ENCODE measurements at places on chromosomes 11 and 22. TPM values are rescaled to one million over a fixed set of nuclear protein-coding genes. Genes with fewer than 3 reads are reported as not detected.

GRCh38 chr11:78403781-78404180 lies 13.8 kb downstream of the GAB2 start:
- no peak for DNase-seq

GRCh38 chr11:37914859-37915258 lies 1316.8 kb upstream of the RAG2 start:
- DNase-seq = no peak

The SCO2 gene
- 7.1 TPM for total RNA-seq

GRCh38 chr22:17436981-17437412 lies 67.7 kb downstream of the CECR2 start:
- no peak for DNase-seq

DNA sequence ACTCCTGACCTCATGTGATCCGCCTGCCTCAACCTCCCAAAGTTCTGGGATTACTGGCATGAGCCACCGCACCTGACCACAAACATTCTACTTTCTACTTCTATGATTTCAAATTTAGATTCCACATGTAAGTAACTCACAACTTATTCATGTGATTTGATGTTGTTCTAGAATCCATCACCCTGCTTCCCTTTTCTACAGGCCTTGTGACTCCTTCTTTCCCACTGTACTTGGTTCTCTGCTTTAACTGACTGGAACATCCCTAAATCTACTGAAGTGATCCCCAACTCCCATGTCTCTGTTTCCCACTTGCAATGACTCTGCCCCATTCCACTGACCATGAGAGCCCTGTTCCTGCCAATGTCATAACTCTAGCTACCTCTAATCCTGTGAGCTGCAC lies 25.7 kb upstream of the MRPL17 start:
- DNase-seq = no peak

DNA sequence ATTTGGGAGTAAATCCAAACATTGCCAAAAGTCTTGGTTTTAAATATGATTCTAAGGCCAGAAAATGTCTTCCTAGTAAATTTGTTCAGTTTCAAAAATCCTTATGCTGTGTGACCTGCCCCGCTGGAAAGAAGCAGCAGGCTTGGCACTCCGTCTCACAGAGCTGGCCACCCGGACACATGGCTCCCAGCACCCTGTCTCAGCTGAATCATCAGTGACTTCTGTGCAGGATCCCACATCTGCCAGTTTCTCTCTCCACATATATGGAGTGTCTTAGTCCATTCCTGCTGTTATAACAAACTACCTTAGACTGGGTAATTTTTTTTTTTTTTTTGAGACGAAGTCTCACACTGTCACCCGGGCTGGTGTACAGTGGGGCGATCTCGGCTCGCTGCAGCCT lies 356.7 kb downstream of the TBC1D22A start:
- no peak for DNase-seq

DNA sequence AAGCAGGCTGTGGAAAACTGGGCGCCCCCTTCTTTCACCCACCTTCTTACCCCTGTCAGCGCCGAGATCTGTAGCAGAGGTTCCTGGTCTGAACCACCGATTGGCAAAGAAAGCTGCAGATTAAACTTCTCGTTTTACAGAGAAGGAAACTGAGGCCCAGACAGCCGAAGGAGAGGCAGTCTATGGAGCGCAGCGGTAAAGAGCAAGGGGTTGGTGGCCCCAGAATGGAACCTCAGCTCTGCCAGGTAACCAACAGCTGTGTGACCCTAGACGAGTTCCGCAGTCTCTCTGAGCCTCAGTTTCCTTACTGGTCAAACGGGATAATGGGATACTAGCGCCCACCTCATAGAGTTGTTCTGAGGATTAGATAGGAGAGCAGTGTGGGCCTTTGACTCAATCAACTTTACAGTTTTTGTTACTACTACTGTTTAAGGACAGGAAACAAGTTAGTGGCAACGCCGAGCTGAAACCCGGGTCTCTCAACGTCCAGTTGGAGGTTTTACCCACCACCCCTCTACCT lies 3.1 kb upstream of the WT1 start:
- DNase-seq = no peak

- no peak for DNase-seq
These were observed 214.3 kb downstream of the NXPE2 start for GRCh38 chr11:114892381-114893197.

The OR4D5 gene
- total RNA-seq = not detected

GRCh38 chr22:29049655-29050263 lies 11.9 kb downstream of the C22orf31 start:
- DNase-seq = no peak

DNA sequence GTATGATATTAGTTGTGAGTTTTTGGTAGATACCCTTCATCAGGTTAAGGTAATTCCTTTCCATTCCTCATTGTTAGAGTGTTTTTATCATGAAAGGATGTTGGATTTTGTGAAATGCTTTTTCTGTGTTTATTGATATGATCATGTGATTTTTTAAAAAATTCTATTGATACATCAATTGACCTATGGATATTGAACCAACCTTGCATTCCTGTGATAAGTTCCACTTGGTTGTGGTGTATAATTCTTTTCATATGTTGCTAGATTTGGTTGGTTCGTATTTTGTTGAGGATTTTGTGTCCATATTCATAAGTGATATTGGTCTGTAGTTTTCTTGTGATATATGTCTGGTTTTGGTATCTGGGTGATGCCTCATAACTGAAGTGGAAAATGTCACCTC lies 6.7 kb downstream of the ANKRD13D start:
- no peak for DNase-seq

DNA sequence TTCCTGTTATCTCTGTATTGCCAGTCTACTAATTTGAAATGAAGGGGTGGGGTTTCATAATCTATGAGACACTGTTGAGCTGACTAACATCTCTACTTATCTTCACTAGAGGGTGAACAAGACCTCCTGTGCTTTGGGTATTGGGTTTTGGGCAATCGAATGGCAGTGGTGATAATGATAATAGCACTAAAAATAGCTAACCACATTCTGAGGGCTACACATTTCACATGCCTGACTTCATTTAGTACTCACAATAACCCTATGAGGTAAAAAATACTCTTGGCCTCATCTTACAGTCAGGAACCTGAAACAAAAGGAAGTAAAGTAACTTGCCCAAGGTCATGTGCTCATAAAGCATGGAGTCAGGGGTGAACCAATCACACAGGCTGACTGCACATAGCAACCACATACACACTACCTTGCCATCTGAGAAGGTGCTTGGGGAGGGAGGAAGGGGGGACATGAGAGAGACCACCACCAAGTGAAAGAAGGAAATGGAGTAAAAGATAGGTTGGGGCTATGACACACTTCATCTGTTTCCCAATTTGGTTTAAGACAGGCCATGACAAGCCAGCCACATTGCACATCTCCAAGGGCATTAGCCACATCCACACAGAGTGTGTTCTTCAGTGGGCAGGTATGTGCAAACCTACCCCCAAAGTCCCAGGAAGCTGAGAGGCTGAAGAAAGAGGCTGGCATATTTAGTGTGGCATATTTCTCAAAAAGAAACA lies 387.6 kb upstream of the DDI1 start:
- DNase-seq = no peak

The CDKN1C gene
- total RNA-seq = 1.1 TPM

The LYVE1 gene
- total RNA-seq = not detected

The OR8K5 gene
- not detected for total RNA-seq

The HARBI1 gene
- total RNA-seq = 5.4 TPM

DNA sequence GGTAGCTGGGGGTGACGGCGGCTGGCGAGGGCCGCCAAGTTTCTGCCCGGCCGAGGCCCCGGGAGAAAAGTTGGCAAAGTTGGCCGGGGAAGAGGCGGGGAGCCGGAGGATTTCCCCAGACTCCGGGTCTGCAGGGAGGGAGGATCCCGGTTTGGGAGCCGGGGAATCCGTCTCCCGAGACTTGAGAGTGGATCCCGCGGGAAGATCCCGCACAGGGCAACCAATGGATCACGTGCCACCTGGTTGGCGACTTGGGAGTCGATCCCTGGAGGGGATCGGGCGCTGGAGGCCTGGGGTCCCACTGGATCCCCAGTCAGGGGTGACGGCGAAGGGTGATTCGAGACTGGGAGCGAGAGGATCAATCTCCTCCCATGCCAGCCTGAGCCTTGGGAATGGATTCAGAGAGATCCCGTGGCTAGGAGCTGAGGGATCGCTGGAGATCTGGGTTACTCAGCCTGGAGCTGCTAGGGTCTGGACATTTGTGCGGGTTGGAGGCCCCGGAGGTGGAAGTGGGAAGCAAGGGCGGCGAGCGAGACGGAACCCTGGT lies 394 bp downstream of the KIAA1671 start:
- no peak for DNase-seq

GRCh38 chr11:41458154-41458553 lies 1.3 kb downstream of the LRRC4C start:
- DNase-seq = no peak

The GDPD5 gene
- total RNA-seq = 22.2 TPM

- no peak for DNase-seq
These were observed 1.9 kb downstream of the PIWIL3 start for GRCh38 chr22:24772493-24773220.

- DNase-seq = no peak
These were observed 23.5 kb downstream of the FZD4 start for GRCh38 chr11:86931548-86932258.

- no peak for DNase-seq
These were observed 41.7 kb upstream of the BLID start for GRCh38 chr11:122157653-122158161.

- DNase-seq = no peak
These were observed 13.5 kb upstream of the MTMR2 start for GRCh38 chr11:95937358-95937757.

DNA sequence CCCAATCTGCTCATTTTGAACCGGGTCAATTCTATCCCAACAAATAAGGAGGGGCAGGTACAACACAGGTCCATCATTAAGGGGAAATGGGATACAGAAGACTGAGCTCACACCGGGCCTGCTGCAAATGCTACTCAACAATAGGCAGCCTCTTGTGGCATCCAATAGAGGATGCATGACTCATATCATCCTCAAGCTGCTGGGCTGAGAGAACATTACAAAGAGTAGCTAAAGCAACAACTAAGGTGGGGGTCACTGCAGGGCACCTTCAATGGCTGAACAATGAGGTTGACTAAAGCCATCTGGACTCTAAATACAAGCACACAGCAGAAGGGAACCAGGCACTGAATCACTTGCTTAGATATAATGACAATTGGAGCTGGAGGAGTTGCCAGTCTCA lies 130.1 kb upstream of the SYN3 start:
- DNase-seq = no peak

The MMP12 gene
- not detected for total RNA-seq

DNA sequence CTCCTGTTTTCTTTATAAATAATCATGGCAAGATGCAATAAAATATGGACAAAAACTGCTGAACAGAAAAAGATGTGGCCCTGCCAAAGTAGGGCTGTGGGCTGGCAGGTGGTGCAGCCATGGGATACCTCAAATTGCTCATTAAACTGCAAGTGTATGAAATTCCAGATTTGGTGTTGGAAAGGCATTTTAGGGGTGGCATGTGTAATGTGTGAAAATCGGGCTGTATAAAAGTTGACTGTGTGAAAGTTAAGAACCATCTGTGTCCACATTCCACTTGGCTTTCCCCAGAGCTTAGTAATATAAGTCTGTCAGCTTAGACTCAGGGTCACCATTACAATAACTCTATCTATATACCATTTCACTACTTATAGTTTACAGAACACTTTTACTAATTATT lies 34.8 kb upstream of the FZD4 start:
- no peak for DNase-seq

DNA sequence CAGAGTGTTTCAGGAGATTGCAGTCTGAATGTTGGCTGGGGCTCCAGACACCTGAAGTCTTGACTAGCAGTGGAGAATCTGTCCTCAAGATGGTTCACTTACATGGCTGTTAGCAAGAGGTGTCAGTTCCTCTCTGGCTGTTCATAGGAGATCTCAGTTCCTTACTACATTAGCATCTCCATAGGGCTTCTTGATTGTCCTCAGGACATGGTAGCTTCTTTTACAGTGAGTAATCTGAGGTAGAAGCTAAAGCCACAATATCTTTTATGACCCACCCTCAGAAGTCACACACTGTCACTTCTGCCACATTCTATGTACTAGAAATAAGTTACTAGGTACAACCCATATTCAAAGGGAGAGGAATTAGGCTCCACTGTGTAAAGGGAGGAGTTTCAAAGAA lies 10.5 kb upstream of the PATL1 start:
- DNase-seq = no peak

The SRRD gene
- 26.4 TPM for total RNA-seq

DNA sequence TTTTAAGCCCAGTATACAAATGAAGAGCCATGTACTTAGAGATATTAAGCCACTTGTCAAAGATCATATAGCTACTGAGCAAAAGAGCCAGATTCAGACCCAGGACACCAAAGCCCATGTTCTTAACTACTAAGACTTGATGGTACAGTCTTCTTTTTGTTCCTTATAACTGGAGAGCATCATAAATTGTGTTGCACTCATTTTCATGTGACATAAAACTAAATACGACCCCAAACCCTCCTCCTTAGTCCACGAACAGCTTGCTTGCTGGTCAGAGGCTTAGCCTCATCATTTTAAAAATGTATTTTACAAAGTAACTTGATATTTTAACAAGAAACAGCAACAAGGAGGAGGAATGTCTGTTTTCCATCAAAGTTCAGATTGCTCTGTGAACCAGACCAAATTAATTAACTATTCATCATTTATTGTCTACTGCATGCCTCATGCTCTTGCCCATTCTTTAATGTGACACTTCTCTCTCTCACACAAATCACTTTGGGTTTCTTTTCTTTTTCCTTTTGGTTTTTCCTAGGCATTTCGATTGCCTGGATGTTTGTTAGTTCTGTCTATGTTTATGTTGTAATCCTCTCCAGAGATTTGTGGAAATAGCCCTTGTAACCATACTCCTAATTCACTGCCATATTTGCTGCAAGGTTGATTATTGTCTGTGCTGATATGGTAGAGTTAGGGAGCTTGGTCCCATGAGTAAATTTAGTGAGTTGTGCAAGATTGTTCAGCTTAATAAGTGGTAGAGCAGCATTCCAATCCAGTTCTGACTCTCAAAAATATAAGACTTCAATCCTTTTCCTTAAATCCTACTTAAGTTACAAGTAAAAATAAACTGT lies 8.4 kb upstream of the ARHGAP20 start:
- DNase-seq = no peak

- no peak for DNase-seq
These were observed 30.3 kb upstream of the NECTIN1 start for GRCh38 chr11:119759324-119759723.

DNA sequence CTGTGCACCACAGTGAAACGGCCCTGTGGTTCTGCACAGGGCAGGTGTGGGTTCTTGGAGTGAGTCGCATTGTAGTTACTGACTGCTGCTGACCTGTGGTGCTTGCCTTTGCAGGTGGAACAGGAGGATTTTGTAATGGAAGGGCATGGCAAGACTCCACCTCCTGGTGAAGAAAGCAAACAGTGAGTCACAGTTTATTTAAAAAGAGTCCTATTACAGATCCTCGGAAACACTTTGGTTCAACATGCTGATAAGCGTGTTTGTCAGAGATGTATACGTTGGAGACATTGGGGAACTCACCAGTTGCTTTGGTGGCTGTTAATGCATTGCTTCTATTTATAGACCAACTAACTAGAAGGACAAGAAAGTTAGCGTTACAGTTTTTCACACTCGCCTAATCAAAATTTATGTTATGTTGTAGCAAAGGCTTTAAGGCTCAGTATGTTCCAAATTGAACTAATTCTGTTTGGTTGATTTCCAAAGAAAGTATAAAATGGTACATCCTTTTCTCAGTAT lies 21.7 kb upstream of the TNRC6B start:
- DNase-seq = no peak

The TNNT3 gene
- 3.5 TPM for total RNA-seq
